ENCODE measurements at places on chromosomes 6 and 20.

GRCh38 chr20:41205313-41205712 is 68.0 kb downstream of the PLCG1 start:
- no peak for DNase-seq

DNA sequence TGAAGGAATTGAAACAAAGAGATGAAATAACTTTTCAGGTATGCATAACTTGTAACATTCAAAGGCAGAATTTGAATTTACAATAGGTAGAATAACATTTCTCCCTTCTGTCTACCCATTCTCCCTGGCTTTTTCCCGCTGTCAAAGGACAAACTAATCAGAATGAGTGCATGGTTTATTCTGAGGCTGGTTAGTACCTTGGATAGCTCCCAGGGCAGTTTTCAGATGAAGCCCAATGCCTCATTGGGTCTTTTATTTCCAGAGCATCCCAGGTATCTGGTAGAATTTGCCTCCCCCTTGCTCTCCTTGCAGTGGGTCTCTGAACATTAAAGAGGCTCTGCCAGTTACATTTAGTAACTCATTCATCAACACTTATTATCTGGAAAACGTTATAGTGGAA is 665.5 kb downstream of the BCKDHB start:
- DNase-seq = no peak

DNA sequence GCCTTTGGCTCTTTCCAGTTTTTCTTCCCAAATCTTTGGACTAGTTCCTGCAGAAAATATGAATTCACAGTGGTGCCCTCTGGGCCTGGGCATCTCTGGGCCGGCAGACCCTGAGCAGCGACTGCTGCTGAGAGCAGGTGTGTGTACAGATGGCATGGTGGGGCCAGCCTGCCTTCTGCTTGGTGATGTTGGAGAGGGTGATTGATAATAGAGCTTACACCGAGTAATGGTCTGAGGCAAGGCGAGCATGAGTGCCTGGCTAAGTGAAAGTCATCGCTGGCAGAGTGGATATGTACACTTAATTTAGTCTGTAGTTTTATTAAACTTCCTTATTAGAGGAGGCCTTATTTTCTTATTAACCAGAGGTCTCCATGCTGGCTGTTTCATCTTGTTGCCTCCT is 156.9 kb downstream of the CDKAL1 start:
- DNase-seq = no peak

DNA sequence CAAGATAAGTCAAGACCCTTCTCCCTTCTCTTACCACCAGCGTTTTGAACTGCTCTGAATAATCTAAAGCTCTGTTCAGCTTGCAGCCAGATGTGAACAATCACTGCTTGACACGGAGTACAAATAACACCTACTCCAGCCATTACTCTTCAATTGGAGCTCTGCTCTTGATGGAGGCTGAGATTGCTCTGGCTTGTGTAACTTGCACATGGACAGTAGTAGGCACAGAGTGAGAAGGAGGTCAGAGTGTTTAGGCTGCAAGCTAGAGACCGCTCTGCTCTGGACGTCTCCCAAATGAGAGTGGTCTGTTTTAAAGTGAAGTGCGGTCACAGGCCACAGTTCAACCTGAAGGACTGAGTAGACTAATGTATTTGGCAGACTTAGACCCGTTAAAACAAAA is 158.3 kb downstream of the HDGFL1 start:
- DNase-seq = no peak

- no peak for DNase-seq
Measured at GRCh38 chr6:13305791-13306190, 22.5 kb downstream of the TBC1D7 start.

- no peak for DNase-seq
Measured at GRCh38 chr20:25249198-25249931, 1.5 kb downstream of the PYGB start.

- no peak for DNase-seq
Measured at GRCh38 chr20:35823937-35824336, 52.1 kb downstream of the PHF20 start.

GRCh38 chr6:15331143-15331542 is 85.3 kb downstream of the JARID2 start:
- DNase-seq = no peak

DNA sequence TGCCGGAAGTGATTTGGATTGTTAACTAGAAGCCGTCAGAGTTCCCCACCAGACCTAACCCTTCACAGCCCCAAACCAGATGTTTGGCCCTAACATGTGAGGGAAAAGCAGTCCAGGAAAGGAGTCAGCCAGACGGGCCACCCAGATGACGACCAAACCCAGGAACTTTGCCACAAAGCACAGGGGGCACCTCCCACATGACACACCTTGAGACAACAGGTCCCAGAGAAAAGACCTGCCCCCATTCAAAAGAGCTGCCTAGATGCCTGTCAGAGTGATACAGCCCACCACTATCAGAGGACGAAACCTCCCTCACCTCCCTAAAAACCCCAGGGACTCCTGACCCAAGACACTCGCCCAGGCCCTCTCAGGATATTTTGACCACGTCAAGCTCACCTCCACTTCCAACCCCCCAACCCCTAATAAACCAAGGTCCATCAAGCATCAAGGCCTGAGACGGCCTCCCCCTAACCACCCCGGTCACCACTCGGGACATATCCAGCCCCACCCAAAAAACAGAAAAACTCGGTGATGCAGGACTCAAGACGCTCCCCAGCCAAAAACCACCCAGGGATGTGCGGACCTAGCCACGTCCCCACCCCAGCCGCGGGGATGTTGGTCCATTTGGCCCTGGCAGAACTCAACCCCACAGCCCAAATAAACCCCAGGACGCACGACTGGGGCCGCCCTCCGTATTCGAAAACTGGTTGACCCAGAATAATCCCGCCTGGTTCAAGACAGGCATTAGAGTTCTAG is 662 bp downstream of the ZNF343 start:
- DNase-seq = no peak

DNA sequence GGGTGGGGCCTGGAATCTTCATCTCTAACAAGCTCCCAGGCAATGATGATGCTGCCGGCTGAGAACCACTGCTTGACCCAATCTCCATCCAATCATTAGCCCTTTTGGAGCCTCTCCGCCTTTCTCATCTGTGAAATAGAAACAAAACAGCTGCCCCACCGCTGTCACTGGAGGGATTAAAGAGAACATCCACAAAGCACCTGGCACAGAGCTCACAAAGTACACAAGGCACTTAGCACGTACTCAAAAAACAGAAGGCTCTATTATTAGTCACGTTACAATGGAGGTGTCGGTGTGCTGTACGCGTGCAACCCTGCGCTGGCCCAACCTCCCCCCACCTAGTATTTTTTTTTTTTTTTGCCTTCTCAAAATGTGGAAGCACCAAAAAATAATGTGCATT is 213.5 kb upstream of the ARID1B start:
- DNase-seq = no peak

DNA sequence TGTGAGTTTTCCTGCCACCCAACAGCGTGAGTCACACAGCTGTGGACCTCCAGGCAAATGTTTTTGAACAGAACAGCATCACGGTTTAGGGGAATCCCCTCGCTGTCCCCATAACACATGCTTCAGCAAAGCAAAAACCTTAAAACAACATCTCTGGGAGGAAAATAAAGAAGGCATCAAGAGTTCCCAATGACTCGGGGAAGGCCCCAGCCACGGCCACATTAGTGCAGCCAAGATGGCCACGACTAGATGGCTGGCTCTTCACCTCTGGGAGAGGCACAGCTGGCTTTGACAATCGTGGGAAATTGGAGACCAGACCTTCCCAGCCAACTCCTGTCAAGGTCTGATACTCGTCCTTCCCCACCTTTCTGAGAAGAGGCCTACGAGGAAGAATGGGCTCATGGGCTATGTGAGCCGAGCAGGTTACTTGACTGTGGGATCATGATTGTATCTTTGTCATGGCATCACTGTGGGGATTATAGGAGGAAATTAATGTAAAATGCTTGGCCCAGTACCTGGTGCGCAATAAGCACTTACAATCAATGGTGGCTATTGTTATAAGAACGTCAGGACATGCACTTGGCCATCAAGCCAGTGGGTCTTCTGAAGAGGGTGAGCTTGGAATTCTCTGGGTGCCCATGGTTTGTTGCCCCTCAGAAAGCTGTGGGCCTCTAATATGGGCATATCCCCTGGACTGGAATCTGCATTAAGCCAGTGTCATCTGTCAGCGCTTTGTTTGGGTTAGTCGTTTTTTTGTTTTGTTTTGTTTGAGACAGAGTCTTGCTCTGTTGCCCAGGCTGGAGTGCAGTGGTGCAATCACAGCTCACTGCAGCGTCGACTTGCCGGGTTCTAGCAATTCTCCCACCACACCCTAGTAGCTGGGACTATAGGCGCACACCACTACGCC is 43.6 kb downstream of the FGD2 start:
- DNase-seq = peak; percentile 80

GRCh38 chr6:161394437-161394836 is 120.6 kb upstream of the AGPAT4 start:
- no peak for DNase-seq

DNA sequence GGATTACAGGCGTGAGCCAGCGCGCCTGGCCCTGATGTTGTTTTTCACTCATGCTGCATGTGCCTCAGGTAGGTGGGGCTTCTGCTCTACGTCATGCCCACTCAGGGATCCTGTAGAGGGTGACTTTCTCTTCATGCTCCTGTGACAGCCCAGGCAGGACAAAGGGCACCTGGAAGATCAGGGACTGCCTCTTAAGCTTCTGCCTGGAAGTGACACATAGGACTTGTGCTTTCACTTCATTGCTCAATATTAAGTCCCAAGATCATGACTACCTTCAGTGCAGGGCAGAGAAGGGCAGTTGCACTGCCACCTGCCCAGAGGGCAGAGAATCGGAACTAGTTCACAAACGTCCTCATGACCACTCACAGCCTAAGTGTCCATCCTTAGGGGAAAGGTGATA is 249.5 kb upstream of the SULF2 start:
- DNase-seq = no peak

DNA sequence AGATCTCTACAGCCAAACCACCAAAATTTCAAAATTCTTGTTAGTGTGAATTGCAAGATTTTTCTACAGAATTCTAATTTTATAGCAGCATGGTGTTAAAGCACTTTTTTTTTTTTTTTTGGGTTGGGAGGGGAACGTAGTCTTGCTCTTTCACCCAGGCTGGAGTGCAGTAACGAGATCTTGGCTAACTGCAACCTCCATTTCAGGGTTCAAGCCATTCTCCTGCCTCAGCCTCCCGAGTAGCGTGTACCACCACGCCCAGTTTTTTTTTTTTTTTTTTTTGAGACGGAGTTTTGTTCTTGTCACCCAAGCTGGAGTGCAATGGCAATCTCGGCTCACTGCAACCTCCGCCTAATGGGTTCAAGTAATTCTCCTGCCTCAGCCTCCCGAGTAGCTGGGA is 11.5 kb downstream of the ARHGAP18 start:
- no peak for DNase-seq

- DNase-seq = no peak
Measured at GRCh38 chr6:75135450-75135849, 70.4 kb downstream of the COL12A1 start.

DNA sequence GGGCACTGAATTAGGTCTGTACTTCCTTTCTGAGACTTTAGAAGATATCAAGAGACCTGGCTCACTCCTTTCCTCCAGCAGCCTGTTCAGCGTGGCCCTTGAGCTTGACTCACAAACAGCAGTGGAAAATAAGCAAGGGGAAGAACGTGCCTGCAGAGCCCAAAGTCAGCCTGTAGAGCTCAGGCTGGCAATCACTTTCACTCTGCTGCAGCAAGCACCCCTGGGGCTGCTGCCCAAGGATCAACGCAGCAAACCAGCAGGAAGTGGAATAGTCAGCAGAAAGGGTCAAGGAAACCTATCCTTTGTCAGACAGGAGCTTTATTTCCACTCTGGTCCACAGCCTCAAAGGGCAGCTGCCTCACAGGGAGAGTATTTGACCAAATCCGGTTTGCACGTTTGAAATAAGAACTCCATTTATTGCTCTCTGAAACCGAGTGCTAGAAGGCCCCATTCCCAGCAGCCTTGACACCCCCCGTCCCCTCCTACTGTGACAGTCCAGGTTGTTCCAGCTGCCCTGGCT is 77.4 kb downstream of the PRDM1 start:
- DNase-seq = peak; percentile 54

GRCh38 chr6:48476257-48476656 is 365.3 kb upstream of the PTCHD4 start:
- no peak for DNase-seq

DNA sequence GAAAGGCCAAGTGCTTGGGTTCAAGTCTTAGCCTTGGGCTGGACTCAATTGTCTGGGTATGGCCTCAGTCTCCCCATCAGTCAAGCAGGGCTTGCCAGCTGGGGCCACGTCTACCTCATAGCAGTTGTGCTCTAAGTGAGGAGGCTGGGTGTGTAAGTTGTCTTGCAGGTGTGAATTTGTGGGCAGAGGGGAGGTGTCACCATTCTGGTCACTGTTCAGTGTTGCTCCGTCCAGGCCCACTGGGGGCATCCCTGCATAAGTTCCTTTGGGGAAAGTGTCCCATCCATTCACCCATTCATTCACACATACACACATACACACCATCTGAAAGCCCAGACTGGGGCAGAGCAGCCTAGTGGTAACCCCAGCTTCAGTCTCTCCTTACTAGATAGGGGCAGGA is 36.3 kb downstream of the TFEB start:
- no peak for DNase-seq

DNA sequence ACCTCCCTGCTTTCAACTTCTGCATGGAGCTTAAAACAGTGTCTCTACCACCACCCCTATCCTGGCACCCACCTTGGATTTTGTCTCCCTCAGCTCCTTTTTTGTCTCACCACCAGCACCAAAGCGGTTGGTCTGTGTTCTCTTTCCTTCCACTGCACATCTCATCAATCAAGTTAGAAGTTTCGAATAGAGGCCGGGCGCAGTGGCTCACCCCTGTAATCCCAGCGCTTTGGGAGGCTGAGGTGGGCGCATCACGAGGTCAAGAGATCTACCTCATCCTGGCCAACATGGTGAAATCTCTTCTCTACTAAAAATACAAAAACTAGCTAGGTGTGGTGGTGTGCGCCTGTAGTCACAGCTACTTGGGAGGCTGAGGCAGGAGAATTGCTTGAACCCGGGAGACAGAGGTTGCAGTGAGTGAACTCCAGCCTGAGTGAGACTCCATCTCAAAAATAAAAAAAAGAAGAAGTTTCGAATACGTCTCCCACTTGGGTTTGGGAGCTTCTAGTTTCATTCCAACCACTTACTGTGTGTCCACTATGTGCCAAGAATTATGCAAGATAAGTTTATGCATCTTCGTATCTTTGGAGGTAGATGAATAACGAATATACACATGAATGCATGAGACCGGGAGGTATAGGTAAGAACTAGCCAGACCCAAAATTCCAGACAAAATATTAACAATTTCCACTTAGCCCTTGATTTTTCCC is 5.9 kb downstream of the PCED1A start:
- DNase-seq = no peak

- no peak for DNase-seq
Measured at GRCh38 chr6:170243791-170244291, 47.0 kb downstream of the DLL1 start.

Data from activated CD4-positive, alpha-beta T cell treated with anti-CD3 and anti-CD28 coated beads for 4 hours (primary cell).